ENCODE measurements at places on chromosomes 1 and 21. TPM values are rescaled to one million over a fixed set of nuclear protein-coding genes. Genes with fewer than 3 reads are reported as not detected.

DNA sequence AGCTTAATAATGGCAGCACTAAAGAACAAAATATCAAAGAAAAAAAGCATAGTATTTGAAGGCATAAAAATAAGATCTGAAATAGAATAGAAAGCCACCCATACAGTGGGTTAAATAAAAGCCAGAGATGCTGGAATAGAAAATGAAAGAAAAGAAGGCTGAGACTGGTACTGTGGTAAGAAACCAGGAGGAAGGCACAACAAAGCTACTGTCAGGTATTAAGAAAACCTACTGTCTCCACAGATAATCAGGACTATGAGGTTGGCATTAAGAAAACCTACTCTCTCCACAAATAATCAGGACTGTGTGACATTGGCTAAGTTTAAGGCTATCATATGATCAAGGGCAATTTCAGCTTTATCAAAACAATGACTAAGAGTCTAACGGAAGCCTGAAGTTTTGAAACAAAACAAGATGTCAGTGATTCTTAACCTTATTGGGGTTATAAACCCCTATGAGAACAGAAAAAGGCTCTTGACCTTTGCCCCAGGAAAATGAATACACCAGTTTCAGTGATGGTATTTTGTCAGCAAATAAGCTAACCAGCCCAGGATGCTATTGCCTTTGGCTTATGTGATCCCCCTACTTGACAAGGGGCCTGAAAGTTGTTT is 24.4 kb downstream of the MCOLN2 start:
- no peak for ATAC-seq

- ATAC-seq, result no peak
Measured at GRCh38 chr1:221264848-221265247, 385.6 kb downstream of the HLX start.

GRCh38 chr1:18148461-18148860 is 40.9 kb downstream of the IGSF21 start:
- ATAC-seq, result no peak

Gene STUM
- 4.3 TPM for total RNA-seq

Gene SLC1A7
- 0.32 TPM for total RNA-seq

DNA sequence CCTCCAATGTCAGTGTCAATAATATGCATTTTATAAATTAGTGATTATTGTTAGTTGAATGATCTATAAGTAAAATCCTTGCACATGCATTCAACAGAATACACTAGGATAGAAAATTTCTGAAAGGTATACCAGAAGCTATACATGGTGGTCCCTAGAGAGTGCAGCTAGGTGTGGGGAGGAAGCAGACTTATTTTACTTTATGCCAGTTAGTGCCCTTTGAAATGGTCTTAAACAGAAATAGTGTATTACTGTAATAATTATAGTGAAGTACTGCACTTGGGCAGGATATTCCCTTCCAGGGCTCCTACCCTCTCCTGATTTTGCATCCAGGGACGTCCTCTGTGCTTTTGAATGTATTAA is 23.2 kb upstream of the WDR26 start:
- ATAC-seq, result no peak

Gene PLPPR4
- total RNA-seq, result 3.5 TPM

- ATAC-seq, result no peak
Measured at GRCh38 chr1:79524126-79524525, 517.6 kb upstream of the ADGRL4 start.

DNA sequence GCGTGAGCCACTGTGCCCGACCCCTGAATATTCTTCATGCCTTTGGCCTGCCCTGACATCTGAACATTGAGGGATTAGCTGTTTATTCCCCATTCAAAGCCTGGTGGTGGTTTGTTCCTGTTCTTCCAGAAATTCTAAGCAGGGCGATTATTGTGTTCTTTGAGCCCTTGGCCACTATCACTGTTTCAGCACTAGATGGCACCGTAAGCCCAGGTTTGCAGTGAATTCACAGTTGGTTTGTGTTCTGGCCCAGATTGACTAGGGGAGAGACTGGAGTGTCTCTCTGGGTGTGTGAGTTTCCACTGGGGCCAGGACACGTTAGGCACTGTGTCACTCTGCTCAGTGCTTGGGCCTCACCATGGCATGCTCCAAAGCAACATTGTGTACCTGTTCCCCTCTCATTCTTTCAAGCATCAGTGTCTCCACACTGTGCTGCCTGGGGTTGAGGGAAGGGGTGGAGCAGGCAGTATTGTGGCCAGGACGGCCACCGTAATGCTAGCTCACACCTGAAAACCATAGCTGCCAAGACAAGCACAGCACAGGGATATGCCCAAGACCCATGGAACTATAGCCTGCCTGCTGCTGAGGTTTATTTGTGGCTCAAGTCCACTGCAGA is 52.7 kb downstream of the PKN2 start:
- ATAC-seq, result no peak

DNA sequence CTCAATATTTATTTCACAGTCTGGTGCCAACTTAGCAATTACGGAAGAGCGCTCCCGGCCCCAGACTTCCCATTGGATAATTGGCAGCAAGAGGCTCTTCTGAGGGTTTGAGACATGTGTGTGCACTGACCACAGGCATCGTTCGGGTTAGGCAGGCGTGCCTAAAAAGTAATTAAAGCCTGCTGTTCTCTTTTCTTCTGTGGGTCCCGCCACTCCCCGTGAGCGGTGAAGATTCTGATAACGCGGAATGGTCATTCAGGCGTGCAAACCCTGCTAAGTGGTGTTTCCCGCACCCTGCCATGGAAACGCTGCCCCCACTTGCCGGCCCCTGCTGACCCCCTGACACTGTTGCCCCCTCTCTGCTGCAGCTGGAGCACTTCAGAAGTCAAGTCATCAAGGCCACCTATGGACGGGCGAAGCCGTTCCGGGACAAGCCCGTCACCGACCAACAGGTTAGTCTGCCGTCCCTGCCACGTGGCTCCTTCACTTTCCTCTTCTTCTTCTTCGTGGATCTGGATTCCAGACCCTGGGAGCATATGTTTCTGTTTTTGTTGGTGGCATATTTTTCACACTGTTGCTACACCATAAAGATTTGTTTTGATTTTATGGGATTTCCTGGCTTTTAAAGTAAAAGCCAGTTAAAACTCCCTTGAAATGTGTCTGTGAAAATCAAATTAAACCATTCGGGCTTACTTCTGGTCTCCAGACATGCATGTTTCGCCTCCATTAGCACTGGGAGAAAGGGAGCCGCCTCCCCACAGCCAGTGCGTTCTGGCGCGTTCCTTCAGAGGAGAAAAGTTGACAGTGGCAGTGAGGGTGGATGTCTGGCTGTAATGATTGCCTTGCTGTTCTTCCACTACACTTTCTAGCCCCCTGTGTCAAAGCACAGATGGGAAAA is 79.9 kb downstream of the FHAD1 start:
- ATAC-seq, result peak; percentile 29

Gene PRRC2C
- total RNA-seq, result 59.1 TPM

- ATAC-seq, result no peak
Measured at GRCh38 chr1:20227704-20228103, 41.4 kb upstream of the PLA2G2C start.

GRCh38 chr1:117128323-117129079 is 7.0 kb upstream of the TRIM45 start:
- peak; percentile 59 for ATAC-seq

Gene GUCA2A
- not detected for total RNA-seq

- ATAC-seq, result peak; percentile 61
Measured at GRCh38 chr1:167504467-167504827, 13.9 kb downstream of the CD247 start.

- ATAC-seq, result no peak
Measured at GRCh38 chr1:57858740-57859139, 434.9 kb upstream of the DAB1 start.

DNA sequence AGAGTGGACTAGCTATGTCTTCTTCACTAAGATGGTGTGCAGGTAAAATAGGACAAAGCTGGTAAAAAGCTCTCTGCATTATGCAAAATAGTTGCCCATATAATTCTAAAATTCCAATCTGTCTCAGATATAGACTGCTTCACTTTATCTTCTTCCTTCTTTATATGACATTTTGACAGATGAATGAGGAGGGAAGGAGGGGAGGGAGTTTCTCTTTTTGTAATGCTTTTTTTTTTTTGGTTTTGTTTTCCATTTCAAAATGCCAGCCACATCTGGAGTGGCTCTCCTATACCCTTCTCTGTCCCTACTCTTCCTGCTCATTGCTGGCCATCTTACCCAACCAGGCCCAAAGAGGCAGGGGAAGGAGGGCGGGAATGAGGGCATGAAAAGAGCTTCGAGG is 24.2 kb upstream of the JUN start:
- no peak for ATAC-seq

- ATAC-seq, result no peak
Measured at GRCh38 chr1:95534985-95535384, 301.0 kb downstream of the RWDD3 start.

Gene FAM131C
- 1.5 TPM for total RNA-seq

DNA sequence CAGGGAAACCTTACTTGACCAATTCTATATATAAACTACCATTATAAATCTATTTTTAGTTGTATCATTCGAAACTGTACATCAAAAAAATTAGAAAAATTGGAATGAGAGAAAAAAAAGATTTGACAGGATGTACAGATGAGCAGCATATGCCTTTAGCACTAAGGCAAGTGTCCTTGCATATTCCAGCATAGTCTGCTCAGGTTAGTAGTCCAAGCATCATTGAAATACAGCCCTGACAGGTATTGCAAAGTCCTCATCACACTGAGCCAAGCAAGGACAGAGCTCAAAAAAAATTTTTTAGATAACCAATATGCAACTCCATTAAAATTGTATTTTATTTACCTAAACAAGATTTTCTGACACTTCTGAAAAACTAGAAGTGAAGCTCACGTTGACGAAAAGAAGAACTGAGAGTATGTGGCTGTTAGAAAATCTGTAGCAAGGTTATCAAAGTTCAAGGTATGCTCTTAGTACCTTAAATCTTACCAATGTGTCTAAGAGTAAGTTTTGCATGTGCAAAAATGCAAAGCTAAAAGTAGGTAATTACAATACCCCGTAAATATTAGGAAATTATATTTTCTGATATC is 465.6 kb upstream of the ADGRL4 start:
- ATAC-seq, result no peak

DNA sequence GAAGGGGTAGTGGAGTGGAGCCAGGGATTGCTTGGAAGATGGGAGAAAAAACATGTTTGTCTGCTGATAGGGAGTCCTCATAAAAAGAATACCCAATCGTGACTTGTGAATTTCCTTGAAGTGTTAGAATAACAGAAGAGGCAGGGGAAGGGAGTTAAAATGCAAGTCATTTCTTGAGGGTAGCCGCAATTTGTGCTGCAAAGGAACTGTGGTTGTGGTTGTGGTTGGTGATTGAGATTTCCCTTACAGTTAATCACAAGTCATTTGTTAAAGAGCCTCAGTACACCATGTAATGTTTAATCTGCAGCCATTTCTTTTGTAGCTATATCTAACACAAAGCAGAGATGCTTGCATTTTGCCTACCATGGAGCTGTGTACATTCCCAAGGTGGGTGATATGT is 38.5 kb upstream of the EGLN1 start:
- no peak for ATAC-seq

DNA sequence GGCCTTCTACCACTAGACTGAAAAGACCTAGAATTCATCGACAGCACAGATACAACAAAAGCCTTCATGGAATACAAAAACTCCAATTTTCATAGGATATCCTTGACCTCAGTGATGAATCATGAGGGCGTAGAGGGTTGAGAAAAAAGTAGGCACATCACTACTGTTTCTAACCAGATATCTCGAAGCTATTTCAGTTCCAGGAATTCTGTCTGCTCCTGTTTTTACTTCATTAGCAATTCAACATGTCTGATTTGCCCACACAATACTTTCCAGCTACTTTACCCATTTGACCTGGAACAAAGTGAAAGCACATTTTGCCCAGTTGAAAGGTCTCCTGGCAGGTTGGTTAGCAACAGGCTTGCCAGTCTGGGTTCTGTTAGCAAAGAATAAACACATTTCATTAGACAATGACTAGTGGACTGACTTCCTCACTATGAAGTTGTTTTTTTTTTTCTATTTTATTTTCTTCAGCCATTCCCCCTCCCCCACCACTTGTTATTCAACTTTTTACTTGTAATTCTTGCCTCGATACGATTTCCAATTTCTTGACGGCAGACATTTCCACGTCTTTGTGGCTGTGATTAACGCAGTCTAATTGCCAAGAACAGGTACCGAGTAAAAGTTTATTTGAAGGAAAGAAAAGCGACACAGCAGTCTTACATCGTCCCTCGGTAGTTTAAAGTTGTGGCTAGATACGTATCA is 4.0 kb upstream of the ZBTB18 start:
- ATAC-seq, result peak; percentile 13

- ATAC-seq, result no peak
Measured at GRCh38 chr1:12532405-12533315, 85.3 kb downstream of the DHRS3 start.

DNA sequence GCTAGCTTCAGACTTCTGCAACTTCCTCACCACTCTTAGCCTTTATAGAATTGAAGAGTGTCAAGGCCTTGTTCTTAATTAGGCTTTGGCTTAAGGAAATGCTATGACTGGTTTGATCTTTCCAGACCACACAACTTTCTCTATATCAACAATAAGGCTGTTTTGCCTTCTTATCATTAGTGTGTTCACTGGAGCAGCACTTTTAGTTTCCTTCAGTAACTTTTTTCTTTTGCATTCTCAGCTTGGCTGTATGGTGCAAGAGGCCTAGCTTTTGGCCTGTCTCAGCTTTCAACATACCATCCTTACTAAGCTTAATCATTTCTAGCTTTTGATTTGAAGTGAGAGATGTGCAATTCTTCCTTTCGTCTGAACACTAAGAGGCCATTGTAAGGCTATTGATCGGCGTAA is 8.6 kb downstream of the PRKACB start:
- ATAC-seq, result no peak

- no peak for ATAC-seq
Measured at GRCh38 chr1:78387871-78388270, 102.9 kb upstream of the PTGFR start.

Gene MYBPHL
- 0.32 TPM for total RNA-seq

- no peak for ATAC-seq
Measured at GRCh38 chr21:43818685-43819084, 29.3 kb downstream of the RRP1 start.

DNA sequence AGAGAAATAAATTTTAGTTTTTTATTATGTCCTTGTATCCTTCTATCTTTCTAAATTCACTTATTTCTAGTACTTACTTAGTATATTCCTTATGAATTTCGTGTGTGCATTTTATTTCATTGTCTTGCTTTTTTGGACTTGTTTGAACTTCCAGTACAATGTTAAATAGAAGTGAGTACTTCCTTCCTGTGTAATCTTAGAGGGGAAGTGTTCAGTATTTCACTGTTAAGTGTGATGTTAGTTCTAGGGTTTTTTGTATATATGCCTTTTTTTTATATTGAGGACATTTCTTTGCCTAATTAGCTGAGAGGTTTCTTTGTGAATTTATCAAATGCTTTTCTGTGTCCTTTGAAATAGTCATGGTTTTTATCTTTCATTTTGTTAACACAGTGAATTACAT is 10.7 kb downstream of the LYPLAL1 start:
- ATAC-seq, result no peak

DNA sequence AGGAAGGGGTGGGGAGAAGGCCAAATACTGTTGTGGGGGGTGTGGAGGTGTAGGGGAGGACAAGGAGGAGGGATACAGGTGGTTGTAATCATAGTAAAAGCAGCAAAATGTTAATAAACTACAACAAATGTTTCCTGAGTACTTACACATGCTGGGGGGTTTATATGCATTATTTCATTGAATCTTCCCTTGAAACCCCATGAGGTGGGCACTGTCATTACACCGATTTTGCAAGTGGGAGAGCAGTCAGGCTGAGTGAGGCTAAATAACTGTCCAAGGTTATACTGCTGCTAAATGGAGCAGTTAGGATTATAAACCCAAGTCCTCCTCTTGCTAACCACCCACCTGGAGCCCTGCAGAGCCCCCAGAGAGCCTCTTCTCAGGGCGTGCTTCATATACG is 14.4 kb upstream of the GRHL3 start:
- no peak for ATAC-seq

- ATAC-seq, result no peak
Measured at GRCh38 chr21:45834026-45834715, 147.4 kb upstream of the COL6A1 start.
